Stimulated activated CD4-positive, alpha-beta T cell treated with anti-CD3 and anti-CD28 coated beads, Interleukin-1b, Interleukin-23, amount 100 ng/mL, for 24 hours (primary cell): ENCODE measurements at places on chromosomes 5 and 9.

DNA sequence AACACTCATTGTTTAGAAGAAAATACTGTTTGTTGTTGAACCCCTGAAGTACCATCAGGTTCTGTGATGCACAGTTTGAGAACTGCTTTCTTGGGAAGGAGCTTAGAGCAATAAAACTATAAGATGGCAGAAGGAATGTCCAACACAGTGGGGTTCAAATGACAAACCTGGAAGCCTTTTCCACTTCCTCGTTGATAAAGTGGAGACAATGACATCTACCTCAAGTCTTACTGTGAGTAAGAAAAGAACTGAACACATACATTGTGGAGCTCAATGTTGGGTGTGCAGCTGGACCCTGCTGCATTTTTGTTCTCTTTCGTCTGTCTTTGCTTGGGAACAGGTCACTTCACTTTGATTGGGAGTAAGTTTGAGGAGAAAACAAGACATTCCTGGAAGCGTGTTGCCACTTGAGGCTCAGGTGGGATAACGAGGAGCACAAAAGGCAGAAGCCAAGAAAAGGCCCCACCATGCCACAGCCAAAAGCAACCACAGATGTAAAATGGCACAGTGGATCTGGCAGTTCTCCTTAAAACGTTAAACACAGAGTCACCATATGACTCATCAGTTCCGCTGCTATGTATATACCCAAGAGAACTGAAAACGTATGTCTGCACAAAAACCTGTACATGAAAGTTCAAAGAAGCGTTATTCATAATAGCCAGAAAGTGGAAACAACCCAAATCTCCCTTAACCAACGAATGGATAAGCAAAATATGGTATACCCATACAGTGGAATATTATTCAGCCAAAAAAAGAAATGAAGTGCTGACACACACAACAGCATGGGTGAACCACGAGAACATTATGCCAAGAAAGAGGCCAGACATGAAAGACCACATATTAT, 42.9 kb upstream of the SUB1 start:
- no peak for DNase-seq

GRCh38 chr9:6896562-6896961, 138.8 kb downstream of the KDM4C start:
- DNase-seq: no peak

DNA sequence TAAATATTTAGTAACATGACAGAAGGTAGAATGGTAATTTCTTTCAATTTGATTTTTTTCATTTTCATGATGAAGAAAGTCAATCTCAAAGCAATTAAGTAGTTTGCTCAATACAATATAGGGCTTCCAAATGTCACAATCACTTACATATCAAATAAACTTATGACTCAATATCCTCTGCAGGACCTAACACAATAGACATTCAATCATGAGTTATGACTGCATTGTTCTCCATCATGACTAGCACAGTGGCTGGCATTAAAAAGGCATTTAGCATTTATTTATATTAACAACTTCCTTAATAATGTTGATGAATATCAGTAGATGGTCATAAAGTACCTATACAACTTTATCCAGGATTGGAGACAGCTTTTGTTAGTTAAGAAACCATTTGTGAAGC, 1499.6 kb downstream of the EFNA5 start:
- DNase-seq: no peak

GRCh38 chr9:137457406-137458193, 1.5 kb downstream of the NSMF start:
- DNase-seq: no peak

DNA sequence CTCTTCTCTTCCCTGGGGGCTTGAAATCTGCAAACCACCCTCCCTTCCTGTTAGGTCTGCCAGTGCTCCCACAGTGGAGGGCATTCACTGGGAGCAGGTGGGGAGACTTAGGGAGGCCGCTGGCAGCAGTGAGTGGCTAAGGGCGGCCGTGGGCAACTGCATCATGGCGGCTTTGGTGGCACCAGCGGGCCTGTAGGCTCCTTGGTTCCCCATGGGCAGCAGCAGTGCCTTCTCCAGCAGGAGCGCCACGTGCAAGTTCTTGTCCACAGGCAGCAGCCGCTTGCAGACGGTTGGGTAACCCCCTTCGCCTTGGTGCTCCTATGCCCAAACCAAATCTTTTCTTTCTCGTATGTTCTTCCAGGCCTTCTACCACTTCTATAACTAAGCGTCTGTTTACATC, 158.2 kb downstream of the SREK1 start:
- DNase-seq: no peak

DNA sequence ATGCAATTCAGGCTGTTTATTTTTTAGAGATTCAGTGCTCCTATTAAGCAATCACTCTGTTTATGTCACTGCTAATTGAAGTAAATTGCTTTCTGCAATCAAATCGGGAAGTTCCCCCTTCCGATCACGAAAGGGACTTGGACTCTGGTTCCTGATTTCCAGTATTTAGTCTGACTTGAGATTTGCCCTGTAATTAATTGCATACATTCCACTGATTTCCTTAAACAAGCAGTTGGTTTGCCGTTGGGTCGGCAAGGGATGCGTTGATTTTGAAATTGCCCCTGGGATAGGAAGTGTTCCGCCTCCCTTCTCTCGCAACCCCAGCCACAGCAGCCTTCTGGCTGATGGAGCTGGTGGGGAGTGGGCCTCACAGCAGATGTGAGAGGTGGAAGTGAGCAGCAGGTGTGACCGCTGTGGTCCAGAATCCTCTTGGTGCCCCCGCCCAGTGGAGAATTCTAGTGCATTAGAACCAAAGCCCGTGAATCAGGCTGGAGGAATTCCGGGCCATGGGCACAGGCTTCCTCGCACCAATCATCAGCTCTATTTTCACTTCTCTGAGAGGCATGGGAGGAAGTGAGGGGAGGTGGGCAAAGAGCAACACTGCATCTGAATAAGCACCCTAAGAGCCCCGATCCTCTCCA, 102.5 kb downstream of the SPRY4 start:
- DNase-seq: no peak

DNA sequence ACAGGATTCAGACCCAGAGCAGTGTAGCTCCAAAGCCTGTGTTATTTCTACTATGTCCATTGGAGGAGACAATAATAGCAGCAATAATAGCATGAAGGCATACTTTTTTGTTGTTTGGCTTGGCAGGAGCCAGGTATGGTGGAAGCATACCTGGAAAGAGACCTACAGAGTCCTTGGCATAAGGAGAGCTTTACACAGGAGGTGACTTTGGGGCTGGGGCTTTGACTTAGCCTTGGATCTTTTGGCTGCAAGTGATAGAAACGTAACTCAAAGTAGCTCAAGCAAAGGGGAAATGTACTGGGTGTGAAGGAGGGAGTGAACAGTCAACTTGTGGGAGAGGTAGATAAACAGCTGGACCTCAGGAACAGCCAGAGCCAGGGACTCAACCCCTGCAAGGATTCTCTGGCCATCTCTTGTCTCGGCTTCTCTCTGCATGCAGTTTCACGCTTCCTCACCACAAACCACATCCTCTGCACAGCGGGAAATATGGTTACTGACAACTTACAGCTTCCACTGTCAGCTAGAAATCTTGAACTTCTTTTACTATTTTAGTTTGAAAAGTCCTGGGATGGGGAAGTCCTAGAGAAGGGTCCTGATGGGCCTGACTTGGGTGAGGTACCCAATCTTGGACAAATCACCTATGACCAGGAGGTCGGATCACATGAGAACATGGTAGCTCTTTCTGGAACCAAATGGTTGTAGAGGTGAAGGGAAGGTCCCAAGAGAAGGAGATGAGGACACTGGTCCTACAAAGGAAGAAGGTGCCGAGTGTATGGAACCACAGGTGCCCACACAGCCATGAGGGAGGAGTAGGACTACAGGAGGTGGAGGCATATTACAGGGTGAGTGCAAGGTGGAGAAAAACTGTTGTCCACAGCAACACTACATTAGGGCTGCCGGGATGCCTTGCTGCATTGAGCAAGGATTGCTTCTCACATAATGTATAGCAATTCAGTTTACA, 47.0 kb upstream of the TGFBR1 start:
- DNase-seq: peak; percentile 56

- DNase-seq: no peak
Observed at GRCh38 chr9:93020771-93021670, 37.5 kb upstream of the SUSD3 start.

DNA sequence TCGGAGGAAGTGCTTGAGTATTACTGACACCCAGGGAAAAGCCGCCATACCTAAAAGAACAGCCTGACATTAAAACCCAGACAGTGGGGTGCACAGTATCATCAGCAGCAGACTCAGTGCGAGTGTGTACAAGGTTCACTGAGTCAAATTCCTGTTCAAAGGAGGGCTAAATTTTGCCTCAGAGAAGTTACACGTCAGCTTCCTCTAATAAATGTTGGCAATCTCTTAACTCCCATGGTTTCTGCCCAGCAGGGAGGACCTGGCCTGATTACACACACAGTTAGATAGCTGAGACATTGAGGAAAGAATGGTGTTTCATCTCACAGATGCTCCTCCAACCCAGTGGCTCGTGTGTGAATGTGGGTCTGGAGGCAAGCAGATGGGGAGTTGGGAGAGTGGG, 38.2 kb downstream of the NIPSNAP3B start:
- no peak for DNase-seq

DNA sequence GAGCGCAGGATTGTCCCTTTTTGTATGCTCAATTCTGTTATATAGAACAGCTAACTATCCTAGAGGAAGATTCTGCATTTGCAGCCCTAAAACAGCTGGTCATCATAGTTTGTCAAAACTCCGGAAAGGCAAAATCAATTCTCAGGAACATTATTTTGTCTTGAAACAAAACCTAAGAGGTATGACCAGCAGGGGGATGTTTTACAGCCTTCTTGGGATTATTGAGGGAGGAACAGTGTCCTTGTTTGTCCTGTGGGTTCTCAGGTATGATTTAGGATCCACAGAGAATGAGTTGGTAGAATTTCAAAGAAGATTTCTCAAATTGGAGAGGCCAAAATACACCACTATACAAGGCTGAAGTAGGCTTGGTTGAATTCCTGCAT, 136.4 kb downstream of the ZSWIM6 start:
- DNase-seq: no peak

GRCh38 chr9:89863837-89864236, 259.0 kb downstream of the GADD45G start:
- no peak for DNase-seq

- no peak for DNase-seq
Observed at GRCh38 chr9:84975926-84976325, 306.4 kb downstream of the NTRK2 start.

DNA sequence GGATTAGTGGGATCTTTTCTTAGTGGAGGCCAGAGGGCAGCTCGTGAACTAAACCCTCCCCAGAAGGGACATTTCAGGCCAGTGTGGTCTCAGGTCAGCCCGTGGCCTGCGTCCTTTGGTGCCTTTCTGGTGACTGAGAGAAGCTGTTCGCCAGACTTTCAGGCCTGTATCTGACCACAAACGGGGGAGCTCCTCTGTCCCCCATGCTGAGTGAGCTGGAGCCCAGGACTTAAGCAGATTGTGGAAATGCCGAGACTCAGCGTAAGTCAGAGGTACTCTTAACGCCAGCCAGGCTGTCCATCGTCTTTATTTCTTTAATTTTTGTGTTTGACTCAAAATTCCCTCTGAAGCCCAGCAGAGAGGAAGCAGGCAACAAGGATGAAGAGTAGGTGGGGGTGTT, 54.8 kb upstream of the NCS1 start:
- no peak for DNase-seq

- no peak for DNase-seq
Observed at GRCh38 chr5:160843240-160843639, 8.8 kb downstream of the ATP10B start.

DNA sequence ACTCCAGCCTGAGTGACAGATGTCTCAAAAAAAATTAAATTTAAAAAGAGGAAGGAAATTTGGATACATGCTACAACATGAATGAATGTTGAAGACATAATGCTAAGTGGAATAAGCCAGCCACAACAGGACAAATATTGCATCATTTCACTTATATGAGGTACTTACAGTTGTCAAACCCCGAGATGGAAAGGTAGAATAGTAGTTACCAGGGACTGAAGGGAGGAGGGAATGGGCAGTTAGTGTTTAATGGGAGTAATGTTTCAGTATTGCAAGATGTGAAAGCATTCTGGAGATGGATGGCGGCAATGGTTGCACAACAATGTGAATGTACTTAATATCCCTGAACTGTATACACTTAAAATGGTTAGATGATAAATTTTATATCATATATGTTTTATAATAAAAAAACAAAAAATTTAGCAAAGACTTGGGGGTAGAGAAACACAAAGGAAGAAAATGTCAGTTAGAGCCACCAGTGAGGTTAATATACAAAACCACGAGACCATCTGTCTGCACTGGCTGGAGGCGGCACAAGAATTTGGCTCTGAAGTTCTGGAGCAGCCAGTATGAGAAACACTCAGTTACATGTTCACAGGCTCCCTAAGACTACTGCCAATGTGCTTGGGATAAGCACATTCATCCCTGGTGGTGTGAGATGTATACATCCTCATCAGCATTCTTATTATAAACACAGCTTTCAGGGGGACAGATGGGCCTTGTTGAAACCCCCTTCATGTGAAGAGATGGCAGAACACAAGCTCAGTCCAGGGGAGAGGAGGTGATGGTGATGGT, 37.0 kb upstream of the RPS23 start:
- no peak for DNase-seq

GRCh38 chr9:112094241-112094640, 80.9 kb downstream of the SUSD1 start:
- no peak for DNase-seq

- DNase-seq: no peak
Observed at GRCh38 chr5:174553556-174553955, 170.8 kb upstream of the MSX2 start.

DNA sequence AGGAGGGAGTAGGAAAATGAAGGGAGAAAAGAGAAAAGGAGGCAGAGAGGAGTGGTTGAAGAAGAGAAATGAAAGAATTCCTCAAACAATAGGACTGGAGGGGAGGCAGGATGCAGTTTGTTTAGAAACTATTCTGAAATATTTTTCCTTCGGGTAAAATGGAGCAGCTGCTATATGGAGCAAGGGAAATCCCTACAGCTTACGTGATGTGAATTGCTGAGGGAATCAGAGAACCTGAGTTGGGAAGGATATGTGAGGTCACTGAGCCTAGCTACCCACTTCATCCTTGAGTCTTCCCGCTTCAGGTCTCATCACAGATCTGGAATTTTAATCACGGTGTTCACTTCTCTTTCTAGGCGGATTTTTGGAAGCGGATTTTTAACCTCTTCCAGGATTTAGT, 204.3 kb downstream of the ERCC6L2 start:
- no peak for DNase-seq

- DNase-seq: no peak
Observed at GRCh38 chr9:131235480-131235851, 40.8 kb downstream of the FAM78A start.

GRCh38 chr5:150568663-150569062, 60.7 kb downstream of the NDST1 start:
- DNase-seq: no peak

- no peak for DNase-seq
Observed at GRCh38 chr9:127524373-127524772, 73.1 kb downstream of the LRSAM1 start.
